ENCODE measurements at places on chromosomes 11 and 22.

DNA sequence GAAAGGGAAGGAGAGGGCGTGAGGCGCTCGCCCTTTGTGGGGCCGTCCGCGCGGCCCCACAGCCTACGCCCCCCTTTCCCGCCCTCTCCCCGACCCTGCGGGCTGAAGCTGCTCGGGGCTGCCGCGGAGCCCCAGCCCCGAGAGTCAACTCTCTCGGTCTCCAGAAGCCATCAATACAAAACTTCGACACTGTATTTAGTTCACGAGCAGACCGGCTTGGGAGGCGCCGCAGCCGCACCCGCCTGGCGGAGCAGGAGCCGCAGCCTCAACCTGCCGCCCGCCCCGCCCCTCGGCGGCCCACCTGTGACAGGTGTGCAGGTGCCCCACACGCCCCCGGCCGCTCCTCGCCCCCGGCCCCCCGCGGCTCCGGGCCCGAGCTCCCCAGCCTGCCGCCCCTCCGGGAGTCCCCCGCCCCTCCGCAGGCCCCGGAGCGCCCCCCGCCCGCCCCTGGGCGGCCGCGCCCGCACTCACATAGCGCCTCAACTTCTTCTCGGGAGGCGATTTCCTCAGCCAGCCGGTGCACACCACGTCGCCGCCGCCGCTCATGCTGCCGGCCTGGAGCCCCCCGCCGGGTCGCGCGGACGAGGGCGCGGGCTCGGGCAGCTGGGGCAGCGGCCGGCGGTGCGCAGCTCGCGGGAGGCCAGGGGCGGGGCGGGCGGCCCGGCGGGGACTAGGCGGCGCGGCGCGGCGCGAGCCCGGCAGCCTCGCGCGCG is at the start of gene GAB2:
Gene GAB2 (minus strand): TSS at position 646 of the 713 bp plus-strand sequence. CDS start 100 bp downstream, at position 546.
- no peak for DNase-seq

DNA sequence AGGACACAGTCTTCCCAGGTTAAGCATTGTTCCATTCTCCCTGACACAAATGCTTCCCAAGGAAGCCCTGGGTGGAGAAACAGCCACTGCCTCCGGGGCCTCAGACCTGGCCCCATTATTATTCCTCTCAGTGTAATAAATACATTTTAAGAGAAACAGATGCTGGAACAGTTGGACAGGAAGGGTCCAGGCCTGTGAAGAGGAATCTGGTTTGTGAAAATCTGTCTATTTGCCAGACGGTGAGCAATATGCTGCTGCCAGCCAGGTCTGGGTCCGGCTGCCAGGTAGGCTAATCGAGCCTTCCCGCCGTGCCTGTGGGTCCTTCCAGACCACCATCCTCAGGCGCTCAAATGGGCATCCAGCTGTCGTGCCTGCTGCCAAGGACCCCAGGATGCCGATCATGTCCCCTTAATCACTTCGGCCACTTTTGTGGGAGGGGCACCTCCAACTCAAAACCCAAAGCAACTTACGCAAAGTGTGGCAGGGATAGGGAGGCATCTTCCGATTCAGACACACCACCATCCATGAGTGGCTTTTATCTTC is 528.4 kb downstream of the MIAT start:
- DNase-seq = no peak

DNA sequence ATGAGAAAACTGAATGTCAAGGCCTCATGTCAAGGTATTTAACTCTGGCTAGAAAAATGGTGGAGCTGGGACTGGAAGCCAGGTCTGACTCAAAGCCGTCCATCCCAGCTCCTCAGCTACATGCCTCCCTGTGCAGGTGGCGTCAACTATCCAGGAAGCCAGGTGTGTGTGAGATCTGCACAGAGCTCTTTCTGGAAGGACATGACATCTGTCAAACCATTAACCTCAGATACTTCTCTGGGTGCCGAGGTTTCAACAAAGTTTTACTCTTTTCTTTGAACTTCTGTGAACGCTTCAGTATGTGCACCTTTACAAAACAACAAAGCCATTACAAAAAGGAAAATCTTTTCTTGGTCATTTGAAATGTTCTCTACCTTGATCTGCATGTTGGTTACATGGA is 7.0 kb upstream of the CASTOR1 start:
- DNase-seq = no peak

GRCh38 chr11:17581732-17582053 is 34.6 kb downstream of the OTOG start:
- DNase-seq = no peak

GRCh38 chr11:69445131-69445470 is 36.4 kb upstream of the LINC01488 start:
- DNase-seq = no peak

GRCh38 chr11:102243399-102243884 is 73.8 kb upstream of the BIRC3 start:
- DNase-seq = no peak

DNA sequence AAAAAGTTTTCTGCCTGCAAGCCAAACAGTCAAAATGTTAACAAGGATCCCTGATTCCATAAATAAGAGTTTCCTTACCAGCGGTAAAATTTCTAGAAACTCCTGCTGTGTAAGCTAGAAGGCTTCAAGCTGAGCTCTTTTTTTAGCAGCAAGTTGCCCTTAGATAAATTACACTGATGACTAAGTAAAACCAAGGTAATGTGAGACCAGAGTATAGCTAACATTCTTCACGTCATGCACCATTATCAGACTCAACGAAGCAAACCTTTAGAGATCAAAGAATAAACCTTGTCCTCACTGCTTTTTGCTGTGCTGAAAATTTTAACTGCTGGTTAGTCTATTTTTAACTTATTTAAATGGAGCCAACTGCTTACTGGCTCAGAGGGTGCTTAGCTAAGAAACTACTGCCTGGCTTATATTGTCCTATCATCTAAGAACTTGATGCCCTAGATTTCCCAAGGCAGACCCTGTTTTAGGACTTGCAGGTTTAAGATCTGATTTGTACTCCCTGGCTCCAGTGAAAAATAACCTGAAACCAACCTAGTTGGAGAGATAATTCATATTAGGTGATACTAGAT is 900.7 kb downstream of the JRKL start:
- no peak for DNase-seq

DNA sequence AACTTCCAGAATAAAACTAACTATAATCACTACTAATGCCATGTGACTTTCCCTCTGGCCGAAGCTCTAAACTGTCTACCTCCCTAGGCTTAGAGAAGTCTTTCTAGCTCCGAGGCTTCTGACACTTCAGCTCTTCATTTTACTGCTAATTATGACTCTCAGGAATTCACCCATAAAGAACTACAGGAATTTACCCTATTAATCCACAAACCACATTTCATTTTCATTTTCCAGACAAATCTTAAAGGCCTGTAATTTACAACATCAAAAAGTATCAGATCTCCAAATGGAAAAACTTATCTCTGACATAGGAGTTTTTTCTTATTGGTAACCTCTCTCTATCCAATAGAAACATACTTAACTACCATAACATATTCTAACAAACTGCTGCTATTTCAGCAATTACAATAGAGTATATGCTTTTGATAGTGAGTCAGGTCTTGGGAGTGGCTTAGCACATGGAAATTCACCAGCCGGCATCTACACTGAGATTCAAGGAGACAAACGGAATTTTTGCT is 33.4 kb downstream of the MRTFA start:
- DNase-seq = no peak

DNA sequence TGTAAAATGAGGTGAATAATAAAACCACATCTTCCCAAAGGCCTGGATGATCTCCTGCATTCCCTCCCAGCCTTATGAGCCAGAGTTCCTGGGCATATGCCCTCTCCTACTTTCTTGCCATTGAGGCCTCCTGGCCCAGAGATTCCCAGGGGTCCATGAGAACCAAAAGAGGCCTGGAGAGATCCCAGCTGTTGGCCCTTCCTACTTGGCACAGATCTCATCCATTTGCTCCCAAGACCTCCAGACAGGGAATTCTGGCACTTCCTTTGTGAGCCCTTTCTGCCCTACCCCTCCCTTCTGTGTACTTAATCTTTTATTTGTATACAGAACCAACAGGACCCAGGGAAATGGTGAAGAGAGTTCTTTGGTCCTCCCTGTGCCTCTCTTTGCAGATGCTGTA is 21.4 kb downstream of the POU2F3 start:
- no peak for DNase-seq

- DNase-seq = no peak
Observed at GRCh38 chr22:17597217-17597616, 31.3 kb downstream of the ATP6V1E1 start.

- no peak for DNase-seq
Observed at GRCh38 chr11:58923300-58923788, 15.9 kb upstream of the GLYATL1 start.

DNA sequence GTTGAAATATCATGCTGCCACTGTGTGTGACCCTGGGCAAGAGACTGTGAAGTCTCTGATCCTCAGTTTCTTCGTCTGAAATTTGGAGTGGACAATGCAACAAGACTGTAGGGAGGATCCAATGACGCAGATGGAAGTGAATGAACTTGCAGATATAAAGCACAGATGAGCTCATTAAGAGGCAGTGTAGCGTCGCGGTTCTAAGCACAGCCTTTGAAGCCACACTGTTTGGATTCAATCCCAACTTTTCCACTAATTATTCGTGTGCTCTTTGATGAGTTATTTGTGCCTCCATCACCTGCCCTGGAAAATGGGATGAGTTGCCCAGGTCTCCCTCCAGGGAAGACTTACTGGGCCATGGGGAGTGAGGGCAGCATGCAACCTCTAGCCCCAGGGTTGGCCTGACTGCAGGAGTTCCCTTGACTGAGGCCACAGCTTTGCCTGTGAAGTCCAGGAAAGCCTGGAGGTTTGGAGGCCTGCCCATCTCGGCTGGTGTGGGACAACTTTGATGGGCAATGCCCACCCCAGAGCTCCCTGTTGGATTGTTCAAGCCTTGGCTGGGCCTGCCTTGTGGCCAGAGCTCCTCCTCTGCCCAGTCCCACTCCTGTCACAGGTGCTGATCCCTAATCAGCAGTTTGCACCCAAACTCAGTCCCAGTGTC is 266.0 kb upstream of the B3GAT1 start:
- DNase-seq = no peak

DNA sequence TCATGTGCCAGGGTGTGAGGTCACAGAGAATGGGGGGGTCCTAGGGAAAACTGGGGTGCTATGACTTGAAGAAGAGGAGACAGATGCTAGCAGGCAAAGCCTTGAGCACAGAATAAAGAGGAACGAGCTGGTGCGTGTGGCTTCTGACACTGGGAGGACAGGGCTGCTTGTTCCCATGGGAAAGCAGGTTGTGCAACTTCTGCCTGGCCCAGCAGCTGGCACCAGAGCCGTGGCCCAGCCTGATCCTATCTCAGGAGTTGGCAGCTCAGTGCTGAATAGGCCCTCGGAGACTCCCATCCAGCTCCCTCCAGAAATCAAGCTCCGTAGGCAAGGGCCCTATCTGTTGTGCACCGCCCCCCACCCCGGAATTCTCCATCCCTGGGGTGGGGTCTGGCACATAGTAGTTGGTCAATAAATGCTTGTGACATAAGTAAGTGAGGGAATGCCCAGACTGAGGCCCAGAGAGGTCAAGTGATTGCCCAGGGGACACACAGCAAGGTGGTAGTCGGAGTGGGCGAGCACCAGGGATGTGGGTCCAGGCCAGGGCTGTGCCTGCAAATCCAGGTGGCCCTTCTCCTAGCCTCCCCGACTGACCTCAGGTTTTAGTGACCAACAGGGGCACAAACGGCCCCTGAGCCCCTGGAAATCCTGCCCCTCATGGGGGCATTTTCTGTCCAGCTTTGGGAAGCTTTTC is 19.5 kb upstream of the FADD start:
- no peak for DNase-seq

DNA sequence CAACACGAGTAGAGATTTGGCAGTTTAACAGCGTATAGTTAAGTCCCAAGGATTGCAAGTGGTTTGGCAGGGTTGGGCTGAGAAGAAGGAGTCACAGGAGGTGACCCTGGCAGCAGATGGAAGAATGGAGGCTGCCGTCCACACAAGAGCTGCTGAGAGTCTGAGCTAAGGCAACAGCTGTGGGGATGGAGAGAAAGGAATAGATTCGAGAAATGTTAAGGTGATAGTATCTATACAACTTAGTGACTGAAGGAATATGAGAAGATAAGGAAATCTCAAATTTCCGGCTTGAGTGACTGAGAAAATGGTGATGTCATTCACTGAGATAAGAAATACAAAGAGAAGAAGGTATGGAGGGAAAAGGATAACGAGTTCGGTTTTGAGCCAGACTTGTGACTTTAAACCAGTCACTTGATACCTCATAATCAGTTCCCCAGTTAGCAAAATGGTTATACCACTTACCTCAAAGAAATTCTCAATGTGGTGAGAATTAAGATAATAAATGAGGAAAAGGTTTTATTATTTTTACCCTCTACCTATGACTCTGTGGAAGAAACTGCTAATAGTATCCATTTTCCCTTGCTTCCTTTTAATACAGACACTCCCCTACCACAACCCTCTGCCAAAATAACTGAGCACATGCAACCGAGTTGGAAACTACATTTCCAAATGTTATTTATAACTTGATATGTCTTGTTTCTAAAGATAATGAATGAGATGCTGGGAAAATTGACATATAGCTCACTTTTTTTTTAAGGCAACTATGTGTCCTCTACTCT is 30.7 kb downstream of the FAM168A start:
- no peak for DNase-seq

GRCh38 chr11:132312701-132313111 is 942.3 kb downstream of the NTM start:
- no peak for DNase-seq

- DNase-seq = no peak
Observed at GRCh38 chr11:117145393-117145761, 1.3 kb downstream of the PAFAH1B2 start.

DNA sequence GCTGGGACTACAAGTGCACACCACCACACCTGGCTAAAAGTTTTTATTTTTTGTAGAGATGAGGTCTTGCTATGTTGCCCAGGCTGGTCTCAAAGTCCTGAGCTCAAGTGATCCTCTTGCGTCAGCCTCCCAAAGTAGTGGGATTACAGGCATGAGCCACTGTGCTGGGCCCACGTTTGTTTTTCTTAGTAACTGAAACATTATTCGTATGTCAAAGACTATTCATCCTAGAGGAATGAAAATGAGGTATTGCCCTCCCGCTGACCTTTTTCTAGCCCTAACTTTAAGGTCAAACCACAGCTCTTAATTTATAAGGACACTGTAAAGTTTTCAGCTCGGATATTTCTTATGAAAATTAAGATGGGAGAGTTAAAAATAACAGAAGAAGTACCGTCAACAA is 33.2 kb upstream of the PAX6 start:
- no peak for DNase-seq

- DNase-seq = no peak
Observed at GRCh38 chr11:13315517-13316432, 38.2 kb downstream of the BMAL1 start.
